ENCODE measurements at places on chromosomes 12 and 14.

GRCh38 chr12:57389033-57389432 is 41.8 kb downstream of the R3HDM2 start:
- DNase-seq: no peak

DNA sequence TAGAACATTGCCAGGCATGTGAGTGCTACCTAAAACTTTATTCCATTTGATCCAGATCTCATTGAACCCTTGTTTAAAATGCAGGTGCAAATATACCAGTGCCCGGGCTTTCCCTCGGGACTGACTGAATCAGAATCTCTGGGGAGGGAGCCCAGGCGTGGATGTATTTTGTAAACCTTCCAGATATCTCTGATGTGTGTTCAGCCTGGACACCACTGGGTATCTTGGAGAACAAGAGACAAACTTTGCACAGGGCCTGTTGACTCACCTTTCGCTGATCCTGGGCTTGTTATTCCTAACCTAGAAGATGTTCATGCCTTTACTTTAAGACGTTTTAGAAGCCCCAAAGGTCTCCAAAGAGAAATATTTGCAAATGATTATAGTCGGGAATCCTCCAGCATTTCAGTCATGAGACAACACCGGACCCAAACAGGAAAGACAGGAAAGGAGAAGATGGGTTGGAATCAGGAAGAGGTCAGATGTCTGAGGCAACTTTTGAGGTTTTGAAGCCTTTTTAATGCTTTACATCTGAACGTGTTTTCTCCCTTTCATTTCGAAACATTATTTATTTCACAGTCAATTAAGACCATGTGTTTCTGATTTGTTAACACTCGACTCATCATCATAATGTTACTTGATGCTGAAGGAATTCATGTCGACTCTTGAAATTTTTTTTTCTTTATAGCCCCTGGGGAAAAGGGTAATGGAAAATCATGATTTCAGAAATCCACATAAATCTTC is 118.6 kb downstream of the PLXNC1 start:
- no peak for DNase-seq

DNA sequence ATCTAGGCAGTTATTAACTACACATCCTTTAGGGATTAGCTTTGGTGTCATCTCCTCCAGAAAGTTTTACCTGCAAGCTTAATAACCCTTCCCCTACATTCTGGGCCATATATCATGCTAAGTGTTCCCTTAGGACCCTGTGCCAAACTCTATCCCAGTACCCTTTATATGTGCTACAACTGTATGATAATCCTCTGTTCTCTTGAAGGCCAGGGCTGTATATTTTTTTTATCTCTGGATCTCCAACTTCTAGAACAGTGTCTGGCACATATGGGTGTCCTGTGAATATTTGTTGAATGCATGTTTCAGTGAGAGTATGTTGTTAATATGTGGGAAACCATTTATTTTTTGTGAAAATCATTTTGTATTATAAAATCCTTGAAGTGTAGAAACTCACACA is 106.7 kb downstream of the PPM1A start:
- DNase-seq: no peak

DNA sequence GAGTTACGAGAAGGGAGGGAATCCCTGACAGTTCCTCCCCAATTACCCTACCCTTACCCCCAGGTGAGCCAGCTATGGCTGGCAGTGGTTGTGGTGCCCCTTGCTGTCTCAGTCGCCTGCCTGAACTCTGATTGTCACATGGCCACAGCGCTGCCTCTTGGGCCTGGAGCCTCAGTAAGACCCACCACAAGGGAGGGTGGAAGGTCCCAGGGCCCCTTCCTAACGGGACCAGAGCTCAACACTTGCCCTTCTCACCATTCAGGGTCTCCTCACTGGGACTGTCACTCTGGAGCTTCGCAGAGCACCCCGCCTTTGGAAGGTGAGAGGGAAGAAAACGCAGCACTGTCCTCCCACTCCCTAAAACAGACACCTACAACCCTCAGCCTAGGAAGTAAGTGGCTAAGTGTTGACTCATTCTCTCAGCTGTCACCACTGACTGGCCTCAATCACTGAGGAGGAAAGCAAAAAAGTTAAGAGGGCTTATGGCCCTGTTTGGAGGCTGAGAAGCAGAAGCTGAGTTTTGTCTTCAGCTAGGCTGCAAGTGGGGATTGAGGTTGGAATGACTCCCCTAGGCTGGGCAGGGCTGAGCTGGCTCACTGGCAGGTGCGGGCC is 1.0 kb downstream of the TMEM253 start:
- no peak for DNase-seq

DNA sequence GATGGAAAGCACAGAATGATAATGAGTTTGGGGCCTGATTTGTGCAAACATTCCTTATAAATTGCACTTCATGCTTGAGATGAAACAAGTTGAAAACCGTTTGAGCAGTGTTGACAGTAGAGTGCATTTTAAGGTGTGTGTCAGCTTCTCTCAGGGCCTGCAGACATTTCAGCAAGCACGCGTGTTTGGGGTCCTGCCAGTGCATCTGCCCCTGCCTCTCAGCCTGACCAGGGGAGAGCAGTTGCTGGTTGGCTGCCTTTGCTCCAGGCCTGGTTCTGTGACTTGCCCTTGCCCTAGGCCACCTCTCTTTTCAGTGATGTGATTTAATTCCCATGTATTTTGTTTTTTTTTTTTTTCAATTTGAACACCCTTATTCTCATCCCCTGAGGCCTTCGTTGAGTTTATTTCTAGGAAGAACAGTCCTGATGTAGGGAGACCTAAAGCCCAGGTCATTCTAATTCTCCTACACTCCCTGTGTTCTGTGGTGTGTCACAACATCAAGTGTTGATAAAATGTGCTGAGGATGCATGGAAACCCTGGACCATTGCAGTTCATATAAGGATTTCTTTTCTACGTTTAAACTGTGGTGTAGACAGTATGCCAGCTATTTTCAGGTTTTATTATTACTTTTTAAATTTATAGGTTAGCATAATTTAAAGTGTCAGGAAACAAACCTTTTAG is 40.1 kb upstream of the AMN start:
- no peak for DNase-seq

GRCh38 chr14:54562334-54562733 is 4.6 kb upstream of the SAMD4A start:
- DNase-seq: no peak

- DNase-seq: peak; percentile 33
These were observed 47.7 kb downstream of the ELK3 start for GRCh38 chr12:96241846-96242256.

DNA sequence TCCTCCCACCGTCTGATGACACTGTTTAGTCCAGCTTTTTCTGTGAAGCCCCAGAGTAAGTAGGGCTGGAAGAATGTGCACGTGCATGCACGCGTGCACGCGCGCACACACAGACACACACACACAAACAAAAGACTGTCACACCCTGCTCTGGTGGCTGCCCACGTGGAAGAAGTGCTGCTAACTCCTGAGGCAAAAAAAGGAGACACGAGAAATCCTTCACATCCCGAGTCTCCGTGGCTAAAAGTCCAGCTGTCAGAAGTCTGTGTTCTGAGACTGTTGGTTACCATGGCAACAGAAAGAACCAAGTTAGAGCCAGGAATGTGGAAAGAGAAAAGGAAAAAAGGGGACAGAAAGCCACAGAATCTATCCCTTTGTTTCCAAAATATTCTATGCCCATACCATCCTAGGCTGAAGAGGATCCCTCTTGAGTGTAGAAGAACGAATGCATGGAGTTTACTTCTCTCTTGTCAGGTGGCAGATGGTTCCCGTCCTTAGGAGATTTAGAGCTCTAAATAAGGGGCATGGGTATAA is 1.6 kb upstream of the C12orf71 start:
- DNase-seq: no peak

DNA sequence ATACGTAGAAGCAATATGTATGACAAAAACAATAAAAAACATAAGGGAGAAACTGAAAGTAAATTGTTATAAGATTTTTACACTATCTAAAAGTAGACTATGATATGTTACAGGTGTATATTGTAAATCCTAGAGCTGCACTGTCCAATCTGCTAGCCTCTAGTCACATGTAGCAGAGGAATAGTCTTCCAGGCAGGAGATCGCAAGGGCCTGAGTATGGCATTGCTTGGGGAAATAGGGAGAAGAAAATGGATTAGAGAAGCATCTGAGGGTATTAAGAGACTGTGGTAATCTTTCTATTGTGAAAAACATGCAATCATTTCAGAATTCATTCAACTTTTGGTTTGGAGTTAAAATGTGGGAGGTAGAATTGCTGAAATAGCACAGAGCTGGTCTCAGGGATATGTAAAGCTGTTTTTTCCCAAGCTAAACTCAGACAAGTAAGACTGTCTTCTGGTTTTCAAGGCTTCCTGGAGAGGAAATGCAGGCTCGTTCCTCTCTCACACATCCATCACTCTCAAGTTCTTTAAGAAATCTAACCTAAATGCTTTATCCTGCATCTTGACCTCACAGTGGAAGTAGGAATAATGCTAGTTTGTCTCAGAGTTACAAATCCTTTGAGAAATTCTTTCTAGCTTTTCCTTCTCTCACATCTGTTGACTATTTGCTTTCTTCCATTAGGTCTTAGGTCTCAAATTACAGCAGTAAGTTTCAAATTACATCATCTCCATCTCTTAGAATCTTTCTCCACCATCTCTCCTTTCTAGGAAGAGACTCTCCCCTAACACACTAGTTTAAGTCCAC is 7.6 kb upstream of the CCDC184 start:
- DNase-seq: no peak

- no peak for DNase-seq
These were observed 8.6 kb downstream of the SLC6A13 start for GRCh38 chr12:254039-254438.

GRCh38 chr12:91307957-91308670 is 125.5 kb upstream of the DCN start:
- peak; percentile 5 for DNase-seq

DNA sequence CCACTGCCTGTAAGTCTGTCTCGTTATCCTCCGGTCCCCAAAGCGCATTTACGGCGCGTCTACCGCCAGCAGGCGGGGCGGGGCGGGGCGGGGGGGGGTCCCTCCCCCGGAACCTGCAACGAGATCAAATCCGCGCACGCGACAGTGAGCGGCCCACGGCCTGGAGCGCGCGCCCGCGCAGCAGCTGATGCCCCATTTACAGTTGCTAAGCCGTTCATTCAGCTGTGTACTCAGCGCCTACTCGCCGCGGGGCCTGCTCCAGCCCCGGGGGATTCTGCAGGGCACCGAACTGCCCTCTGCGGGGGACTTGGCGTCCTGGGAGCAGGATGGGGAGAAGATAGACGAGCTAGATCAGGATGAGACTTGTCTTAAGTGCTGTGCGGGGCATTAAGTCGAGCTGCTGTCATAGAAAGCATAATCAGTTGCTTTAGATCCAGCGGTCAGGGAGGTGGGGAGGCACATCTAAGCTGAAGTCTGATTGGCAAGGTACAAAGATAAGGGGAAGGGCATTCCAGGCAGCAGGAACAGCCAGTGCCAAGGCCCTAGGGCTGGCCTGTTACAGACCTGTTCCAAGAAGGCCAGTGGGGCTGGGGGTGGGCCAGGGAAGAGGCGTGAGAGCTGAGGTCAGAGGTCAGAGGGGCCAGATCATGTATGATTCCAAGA is 1.4 kb upstream of the CCDC85C start:
- DNase-seq: peak; percentile 81

DNA sequence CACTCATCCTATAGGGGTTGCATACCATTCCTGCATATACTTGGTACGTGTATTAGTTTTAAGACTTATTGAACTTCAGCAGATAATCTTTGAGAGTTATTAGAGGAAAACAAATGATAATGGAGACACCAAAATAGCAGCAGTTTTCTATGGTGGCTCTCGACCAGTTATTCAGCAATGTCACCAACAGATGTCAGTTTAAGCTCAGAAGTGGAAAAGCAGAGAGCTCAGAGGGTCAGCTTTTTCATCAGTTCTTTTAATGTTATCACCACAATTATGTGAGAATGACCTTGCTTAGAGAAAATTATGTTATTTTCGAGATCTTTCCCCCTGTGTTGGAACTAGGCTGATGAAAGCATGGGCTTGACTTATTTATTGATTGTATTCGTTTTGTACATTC is 32.0 kb downstream of the PTPN11 start:
- DNase-seq: no peak

GRCh38 chr12:56161690-56162351 is 3.7 kb downstream of the MYL6 start:
- DNase-seq: no peak

DNA sequence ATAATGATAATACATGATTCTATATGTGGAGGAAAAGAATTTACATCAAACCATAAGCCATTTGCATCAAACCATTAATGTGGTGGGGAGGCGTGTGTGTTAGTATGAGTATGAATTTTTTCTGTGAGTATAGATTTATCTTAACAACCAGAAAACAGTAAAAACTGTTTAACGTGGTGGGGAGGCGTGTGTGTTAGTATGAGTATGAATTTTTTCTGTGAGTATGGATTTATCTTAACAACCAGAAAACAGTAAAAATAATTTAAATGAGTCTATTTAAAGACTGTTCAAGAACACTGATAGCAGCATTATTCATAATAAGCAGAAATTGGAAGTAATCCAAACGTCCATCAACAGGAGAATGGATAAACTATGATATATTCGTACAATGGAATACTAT is 9.1 kb upstream of the MSI1 start:
- no peak for DNase-seq

- DNase-seq: no peak
These were observed 176.2 kb downstream of the PHETA1 start for GRCh38 chr12:111192647-111193046.

- no peak for DNase-seq
These were observed 225.1 kb downstream of the BCAT1 start for GRCh38 chr12:24723759-24724158.

- peak; percentile 81 for DNase-seq
These were observed 31.3 kb upstream of the SMUG1 start for GRCh38 chr12:54220092-54220557.

DNA sequence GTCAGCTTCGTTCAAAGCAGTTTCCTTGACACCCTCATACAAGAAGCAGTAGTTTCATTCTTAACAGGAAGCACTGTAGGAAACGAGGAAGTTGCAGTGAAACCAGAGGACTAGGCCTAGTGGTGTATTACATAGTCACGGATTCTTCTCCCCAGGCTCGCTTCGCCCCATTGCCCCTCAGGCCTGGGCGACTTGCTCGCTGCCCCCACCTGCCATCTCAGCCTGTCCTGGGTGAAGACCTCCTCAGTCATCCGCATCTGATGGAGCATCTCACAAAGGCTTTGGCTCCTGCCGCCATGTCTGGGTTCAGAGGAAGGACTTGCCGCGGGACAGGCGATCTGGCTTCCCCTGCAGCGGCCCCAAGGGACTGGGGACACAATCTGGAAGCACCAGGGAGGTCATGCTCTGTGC is 93.5 kb downstream of the LMNTD1 start:
- peak; percentile 77 for DNase-seq

GRCh38 chr14:74555476-74556050 is 56.5 kb downstream of the LTBP2 start:
- DNase-seq: no peak

- DNase-seq: no peak
These were observed 6.5 kb downstream of the HIP1R start for GRCh38 chr12:122841544-122842321.

DNA sequence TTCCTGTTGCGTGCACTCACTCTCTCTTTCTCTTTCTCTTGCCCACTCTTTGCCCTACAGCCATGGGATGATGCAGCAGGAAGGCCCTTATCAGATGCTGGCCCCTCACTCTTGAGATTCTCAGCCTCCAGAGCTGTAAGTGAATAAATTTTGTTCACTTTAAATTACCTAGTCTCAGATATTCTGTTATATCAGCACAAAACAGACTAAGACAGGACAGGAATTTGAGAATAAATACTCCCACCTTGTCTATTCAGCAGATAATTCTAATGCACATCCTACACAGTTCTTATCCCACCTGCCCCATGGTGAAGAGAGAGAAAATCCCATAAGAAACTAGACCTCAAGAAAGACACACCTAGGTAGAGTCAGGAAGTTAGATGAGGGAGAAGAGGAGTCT is 25.8 kb upstream of the G2E3 start:
- no peak for DNase-seq
